Ascending aorta (tissue), 2 donors: ENCODE measurements at places on chromosomes 11 and 22. TPM values are rescaled to one million over a fixed set of nuclear protein-coding genes. Genes with fewer than 3 reads are reported as not detected.

The SEPTIN5 gene
- total RNA-seq = 105 TPM

The ZBTB3 gene
- 2.9 TPM for total RNA-seq

The MMP8 gene
- total RNA-seq = not detected

The MYOD1 gene
- total RNA-seq = not detected

The MFNG gene
- 101 TPM for total RNA-seq

The SCGB1D1 gene
- total RNA-seq = not detected

The KIRREL3 gene
- not detected for total RNA-seq

The MS4A3 gene
- not detected for total RNA-seq

The IGSF9B gene
- total RNA-seq = 162 TPM

The TSPAN18 gene
- total RNA-seq = 21.3 TPM

The SLC22A8 gene
- not detected for total RNA-seq

The ACO2 gene
- 81.1 TPM for total RNA-seq

The MRGPRX4 gene
- total RNA-seq = not detected

The RAC2 gene
- 11.5 TPM for total RNA-seq

The GP1BB gene
- total RNA-seq = 50.2 TPM

The TRPM5 gene
- total RNA-seq = not detected

The MRE11 gene
- total RNA-seq = 3.3 TPM

The OR51I1 gene
- not detected for total RNA-seq

The DEUP1 gene
- total RNA-seq = not detected

The GRIA4 gene
- total RNA-seq = not detected

The SPI1 gene
- total RNA-seq = 98.2 TPM

The TNNT3 gene
- total RNA-seq = 10.1 TPM

The COPB1 gene
- total RNA-seq = 29.8 TPM

The ZNRD2 gene
- 157 TPM for total RNA-seq

The NCAM1 gene
- total RNA-seq = 3.3 TPM

The NRXN2 gene
- total RNA-seq = 26.0 TPM

The OR52E4 gene
- total RNA-seq = not detected

The SGSM1 gene
- 4.2 TPM for total RNA-seq

The SLC1A2 gene
- 0.32 TPM for total RNA-seq

The CARD10 gene
- total RNA-seq = 21.0 TPM

The TMEM86A gene
- 4.8 TPM for total RNA-seq

The CD3E gene
- not detected for total RNA-seq

The PGR gene
- 31.1 TPM for total RNA-seq

The MYBPC3 gene
- not detected for total RNA-seq

The TCN1 gene
- not detected for total RNA-seq

The RASL10A gene
- not detected for total RNA-seq

The GNAZ gene
- total RNA-seq = 13.7 TPM

The FIBIN gene
- total RNA-seq = 59.1 TPM

The INPP5J gene
- 1.3 TPM for total RNA-seq

The DRICH1 gene
- not detected for total RNA-seq

The SEPTIN3 gene
- not detected for total RNA-seq
